Caki2 (cell line): ENCODE measurements at places on chromosomes 3 and 15. TPM values are rescaled to one million over a fixed set of nuclear protein-coding genes. Genes with fewer than 3 reads are reported as not detected.

SLC22A14 gene
- not detected in 2 replicates for total RNA-seq

DNA sequence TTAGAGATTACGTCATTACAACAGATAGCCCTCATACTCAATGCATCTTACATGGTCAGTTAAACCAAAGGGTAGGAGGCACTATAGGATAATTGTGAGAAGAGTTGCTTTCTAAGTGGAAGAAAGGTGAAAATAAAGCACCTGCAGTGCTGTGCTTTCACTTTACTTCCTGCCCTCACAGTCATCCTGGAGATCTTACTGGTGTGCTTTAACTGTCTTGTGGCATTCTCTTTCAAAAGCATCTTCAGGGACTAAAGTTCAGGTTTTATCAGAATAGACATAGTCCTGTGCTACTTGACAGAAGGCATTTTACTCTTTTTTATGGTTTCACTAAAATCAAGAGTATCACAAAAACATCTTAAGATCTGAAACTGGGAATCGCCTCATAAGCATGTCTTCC lies 286.6 kb downstream of the ZBTB20 start:
- DNase-seq, result no peak

GOLGA8M gene
- 0.74 TPM in 1 of 2 replicates, not detected in the other for total RNA-seq

GRCh38 chr3:69458803-69459365 lies 73.0 kb upstream of the FRMD4B start:
- no peak for DNase-seq

TRH gene
- not detected in 2 replicates for total RNA-seq
